ENCODE measurements at places on chromosomes 2 and 18.

- no peak for DNase-seq
Observed at GRCh38 chr2:161388146-161388779, 27.8 kb upstream of the TBR1 start.

- DNase-seq: no peak
Observed at GRCh38 chr2:206311026-206311425, 36.6 kb downstream of the ZDBF2 start.

- no peak for DNase-seq
Observed at GRCh38 chr2:75251896-75252295, 52.6 kb upstream of the TACR1 start.

DNA sequence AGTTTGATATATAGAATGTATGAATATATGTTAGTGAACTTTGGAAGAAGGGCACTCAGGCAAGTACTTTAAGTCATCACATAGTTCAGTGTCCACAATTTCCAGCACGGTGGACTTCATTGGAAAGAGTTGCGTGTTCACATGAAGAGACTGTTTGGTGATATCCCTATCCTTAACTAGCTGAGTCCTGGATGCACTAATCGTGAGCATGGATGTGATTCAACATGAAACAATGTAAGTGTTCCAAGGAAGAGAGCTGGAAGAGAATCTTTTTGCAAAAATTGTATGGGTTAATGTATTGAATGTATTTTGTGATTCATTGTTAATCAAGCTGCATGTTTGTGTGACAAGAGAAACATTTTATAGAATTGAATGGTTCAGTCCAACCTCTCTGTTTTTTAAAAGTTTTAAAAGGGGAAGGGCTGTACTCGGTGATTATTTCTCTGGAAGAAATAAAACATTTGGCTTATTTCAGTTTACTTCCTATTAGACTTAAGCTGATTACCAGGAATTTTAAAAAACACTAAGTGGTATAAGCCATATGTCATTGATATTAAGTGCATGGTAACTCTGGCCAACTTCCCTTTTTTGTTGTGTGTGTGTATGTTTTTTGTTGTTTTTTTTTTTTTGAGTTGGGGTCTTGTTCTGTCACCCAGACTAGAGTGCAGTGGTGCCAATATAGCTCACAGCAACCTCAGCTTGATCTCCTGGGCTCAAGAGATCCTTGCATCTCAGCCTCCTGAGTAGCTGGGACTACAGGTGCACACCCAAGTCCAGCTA lies 8.6 kb downstream of the XRCC5 start:
- no peak for DNase-seq

GRCh38 chr2:109382226-109382895 lies 231.4 kb downstream of the SEPTIN10 start:
- no peak for DNase-seq

DNA sequence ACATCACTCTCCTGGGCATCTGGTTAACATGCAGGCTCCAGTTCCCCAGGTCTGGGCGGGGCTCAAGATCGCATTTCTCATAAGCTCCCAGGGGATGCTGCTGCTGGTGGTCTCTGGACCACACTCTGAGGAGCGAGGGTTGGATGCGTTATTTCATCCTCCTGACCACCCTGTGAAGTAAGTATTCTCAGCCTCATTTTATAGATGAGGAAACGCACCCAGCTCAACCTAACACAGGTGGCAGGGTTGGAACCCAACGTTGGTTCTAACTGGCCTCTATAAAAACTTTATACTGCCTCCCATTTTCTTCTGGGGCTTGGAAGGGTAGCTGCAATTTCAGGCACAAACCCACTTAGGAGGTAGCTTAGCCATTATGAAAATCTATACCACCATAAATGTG lies 120.5 kb downstream of the FAM210A start:
- no peak for DNase-seq

GRCh38 chr2:20525041-20526035 lies 78.5 kb downstream of the RHOB start:
- no peak for DNase-seq

- no peak for DNase-seq
Observed at GRCh38 chr18:46748466-46748865, 8.4 kb downstream of the ST8SIA5 start.

GRCh38 chr2:62477573-62477972 lies 28.4 kb downstream of the TMEM17 start:
- no peak for DNase-seq

DNA sequence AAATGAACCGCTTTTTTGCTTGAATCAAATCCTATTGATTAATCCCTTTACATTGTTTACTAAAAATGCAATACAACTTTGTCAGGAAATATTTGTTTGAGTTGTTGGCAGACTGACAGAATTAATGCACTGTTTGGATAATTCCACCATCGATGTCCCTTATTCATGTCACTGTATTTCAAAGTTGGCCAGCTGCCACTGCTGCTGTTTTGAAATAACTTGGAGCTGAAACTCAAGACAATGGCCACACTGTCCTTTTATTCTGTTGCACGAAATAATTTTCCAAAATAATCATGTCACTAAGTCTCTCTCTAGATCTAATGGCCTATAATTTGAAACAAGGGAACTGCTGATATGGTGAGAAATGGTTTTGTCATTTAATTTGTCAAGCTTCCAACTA lies 55.2 kb upstream of the PAX3 start:
- DNase-seq: no peak

DNA sequence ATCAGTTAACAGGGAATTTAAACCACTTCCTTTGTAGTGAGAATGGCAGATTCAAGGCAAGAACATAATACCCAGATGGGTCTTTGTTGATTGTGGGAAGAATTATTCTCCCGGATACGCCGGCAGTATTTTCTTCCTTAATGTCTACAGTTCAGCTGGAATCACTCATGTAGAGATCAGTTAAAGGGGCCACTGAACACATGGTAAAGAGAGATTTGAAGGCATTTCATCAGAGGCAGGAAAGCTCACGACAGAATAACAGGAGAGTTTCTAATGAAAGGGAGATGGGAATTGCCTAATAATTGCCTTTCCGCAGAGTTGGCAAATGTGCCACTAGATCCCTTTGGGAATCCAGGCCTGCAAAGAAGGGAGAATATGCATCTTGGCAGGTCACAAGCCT lies 327.7 kb upstream of the ZNF804A start:
- DNase-seq: peak; percentile 24

DNA sequence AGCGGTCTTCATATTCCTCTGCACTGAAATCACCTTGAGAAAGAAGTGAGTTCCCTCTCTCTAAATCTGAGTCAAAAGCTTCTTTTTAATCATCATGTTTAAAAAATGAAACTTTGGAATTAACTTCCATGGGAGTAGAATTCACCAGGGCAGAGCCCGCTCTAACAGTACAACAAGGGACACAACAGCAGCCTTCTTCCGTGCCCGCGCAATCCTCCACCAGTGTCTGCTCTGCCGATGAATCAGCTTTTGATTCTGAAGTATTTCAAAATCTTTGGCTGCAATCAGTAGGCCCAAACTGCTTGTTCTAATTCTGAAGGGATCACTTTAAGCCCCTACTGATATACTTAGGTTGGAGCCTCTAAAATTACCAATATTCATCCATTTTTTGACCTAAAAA lies 76.9 kb downstream of the USP40 start:
- no peak for DNase-seq

DNA sequence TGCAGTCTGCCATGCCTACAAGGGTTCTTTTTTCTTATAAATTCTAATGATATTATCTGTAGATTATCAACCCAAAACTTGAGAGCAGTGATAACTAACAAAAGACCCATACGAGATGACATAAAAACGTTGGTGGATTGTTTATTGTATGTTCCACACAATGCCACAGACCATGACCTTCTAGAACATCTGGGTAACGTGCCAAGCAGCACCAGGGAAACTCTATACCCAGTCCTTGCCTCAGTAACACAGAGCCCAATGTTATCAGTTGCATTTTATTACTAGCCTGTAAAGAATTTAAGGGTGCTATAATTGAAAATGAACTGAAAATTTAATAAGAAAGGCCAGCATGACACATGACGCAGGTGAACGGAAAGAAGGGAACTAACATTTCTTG lies 99.1 kb upstream of the UGP2 start:
- DNase-seq: no peak

Measured in left kidney (tissue), 8 donors.